ENCODE measurements at places on chromosomes 6 and 20.

GRCh38 chr20:3744806-3745685 lies 12.6 kb downstream of the HSPA12B start:
- DNase-seq: no peak

- no peak for DNase-seq
Measured at GRCh38 chr6:34556031-34556471, at the start of gene SPDEF. Gene SPDEF (minus strand): TSS chr6:34556329. CDS start chr6:34544455, 11,874 bp downstream.

DNA sequence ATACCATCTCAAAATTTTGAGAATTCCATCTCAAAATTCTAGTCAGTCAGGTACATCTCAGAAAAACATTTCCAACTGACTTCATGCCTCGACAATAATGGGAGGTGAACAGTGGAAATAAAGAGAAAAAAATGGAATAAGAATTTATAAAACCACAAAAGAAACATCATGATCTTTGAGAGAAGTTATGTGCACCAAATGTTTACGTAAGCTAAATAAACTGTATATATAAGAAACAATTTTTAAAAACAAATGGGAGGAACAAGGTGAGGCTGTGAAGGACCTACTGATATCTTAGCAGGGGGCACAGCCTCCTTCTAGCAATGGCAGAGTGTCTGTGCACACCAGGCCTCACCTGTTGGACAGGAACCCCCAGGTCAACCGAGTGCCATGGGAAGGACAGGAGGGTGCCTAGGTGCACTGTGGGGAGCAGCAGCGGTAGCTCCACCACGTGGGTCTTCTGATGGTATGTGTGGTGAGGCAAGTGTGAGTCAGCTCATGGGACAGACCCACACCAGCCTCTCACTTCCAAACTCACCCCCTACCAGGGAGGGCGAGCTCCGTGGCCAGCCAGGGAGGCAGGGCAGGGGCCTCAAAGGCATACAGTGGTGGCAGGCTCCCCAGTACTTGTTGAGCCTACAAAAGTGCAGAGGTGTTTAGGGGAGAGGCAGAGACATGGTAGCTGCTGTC lies 23.2 kb downstream of the DIDO1 start:
- DNase-seq: peak; percentile 23

- DNase-seq: no peak
Measured at GRCh38 chr20:44253528-44253927, 6.4 kb downstream of the GDAP1L1 start.

GRCh38 chr6:3960754-3961361 lies 111.7 kb downstream of the FAM50B start:
- DNase-seq: peak; percentile 17

DNA sequence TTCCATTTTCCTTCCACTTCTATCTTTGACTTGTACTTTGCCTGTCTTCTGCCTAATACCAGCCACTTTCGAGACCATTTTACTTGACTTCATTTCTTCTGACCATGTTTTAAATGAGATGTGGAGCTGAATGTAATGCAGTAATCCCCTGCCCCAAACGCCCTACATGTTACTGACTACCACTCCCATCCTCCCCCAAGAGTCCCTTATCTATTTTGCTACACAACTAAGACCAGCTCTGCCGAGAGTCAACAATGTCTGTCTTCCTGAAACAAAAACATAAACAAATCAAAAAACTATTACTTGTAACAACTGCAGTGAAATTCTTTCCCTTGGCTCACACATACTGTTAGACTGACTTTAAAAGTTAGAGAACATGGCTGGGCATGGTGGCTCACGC lies 27.1 kb upstream of the KIAA1586 start:
- DNase-seq: no peak

DNA sequence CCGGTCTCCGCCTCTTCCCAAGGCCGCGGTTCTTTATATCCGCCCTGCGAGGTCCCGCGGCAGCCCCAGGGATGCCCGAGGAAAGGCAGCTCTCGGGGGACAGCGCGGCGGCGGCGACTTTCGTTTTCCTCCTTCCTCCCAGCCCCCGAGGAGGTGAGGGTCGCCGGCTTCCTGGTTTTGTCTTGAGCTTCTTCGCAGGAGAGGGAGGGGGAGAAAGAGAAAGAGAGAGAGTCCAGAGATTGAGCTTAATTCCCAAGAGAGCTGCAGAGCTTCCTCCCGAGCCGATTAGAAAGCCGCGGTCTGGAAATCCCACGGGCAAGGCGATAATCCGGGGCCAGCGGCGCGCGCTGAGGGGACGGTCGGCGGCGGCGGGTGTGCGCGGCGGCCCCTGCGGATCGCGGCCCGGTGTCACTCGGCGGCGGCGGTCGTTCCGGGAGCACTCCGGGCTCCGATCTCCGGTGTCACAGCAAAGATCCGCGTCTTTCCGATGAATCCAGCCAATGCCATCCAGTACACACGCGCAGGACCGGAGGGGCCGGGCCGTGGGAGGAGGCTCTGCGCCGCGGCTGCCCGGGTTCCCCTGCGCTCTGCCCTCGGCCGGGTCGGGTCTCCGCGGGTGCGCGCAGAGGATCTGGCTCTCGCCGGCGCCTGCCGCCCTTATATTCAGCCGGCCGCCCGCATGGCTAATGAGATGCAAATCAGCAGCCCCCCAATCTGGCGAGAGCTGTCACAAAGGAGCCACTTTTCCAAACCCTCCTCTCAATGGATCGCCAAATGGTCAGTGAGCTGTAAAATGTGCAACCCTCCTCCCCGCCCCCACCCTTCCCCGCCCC lies at the start of gene DLL1:
Gene DLL1 (minus strand): TSS at position 783 of the 833 bp plus-strand sequence. CDS start 939 bp downstream, outside the sequence.
- peak; percentile 27 for DNase-seq

DNA sequence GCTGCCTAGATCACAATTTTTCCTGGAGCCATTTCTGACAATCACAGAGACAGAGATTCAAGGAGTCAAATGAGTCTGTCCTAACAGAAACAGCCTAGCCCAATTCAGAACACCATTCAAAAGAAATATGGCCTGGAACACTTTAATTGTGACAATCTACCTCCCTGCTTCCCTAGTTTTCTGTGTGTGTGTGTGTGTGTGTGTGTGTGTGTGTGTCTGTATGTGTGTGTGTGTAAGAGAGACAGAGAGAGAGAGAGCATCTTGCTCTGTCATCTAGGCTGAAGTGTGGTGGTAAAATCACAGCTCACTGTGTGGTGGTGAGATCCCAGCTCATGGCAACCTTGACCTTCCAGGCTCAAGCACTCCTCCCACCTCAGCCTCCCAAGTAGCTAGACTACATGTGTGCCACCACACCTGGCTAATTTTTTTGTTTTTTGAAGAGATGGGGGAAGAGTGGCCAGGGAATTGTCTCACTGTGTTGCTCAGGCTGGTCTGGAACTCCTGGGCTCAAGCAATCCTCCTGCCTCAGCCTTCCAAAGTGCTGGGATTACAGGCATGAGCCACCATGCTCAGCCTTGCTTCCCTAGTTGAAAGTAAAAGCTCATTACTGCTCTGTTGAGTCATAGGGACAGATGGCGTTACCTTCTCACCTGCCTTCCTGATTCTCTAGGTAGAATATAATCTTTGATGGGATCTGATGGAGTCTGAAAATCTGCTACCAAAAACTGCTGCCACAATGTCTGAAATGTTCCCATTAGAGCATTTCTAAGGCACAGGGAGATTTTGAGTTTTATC lies 89.6 kb upstream of the BEND6 start:
- no peak for DNase-seq

- DNase-seq: no peak
Measured at GRCh38 chr6:162068340-162068739, 659.2 kb downstream of the PRKN start.

- DNase-seq: no peak
Measured at GRCh38 chr6:170124836-170125235, 166.0 kb downstream of the DLL1 start.

GRCh38 chr6:19181211-19181610 lies 656.0 kb upstream of the ID4 start:
- no peak for DNase-seq

GRCh38 chr6:154370545-154370944 lies 13.9 kb upstream of the IPCEF1 start:
- DNase-seq: peak; percentile 52

GRCh38 chr20:63264519-63264918 lies 8.1 kb upstream of the ARFGAP1 start:
- DNase-seq: no peak

GRCh38 chr6:24719125-24719971 lies at the start of gene C6orf62:
Gene C6orf62 (minus strand): TSS chr6:24719154. CDS start chr6:24718668, 486 bp downstream.
- peak; percentile 31 for DNase-seq

- DNase-seq: peak; percentile 12
Measured at GRCh38 chr20:43507150-43508080, at the start of gene L3MBTL1. Gene L3MBTL1 (plus strand): TSS chr20:43507697. CDS start chr20:43513504, 5,807 bp downstream.

GRCh38 chr6:118719351-118720124 lies 68.1 kb upstream of the CEP85L start:
- no peak for DNase-seq

DNA sequence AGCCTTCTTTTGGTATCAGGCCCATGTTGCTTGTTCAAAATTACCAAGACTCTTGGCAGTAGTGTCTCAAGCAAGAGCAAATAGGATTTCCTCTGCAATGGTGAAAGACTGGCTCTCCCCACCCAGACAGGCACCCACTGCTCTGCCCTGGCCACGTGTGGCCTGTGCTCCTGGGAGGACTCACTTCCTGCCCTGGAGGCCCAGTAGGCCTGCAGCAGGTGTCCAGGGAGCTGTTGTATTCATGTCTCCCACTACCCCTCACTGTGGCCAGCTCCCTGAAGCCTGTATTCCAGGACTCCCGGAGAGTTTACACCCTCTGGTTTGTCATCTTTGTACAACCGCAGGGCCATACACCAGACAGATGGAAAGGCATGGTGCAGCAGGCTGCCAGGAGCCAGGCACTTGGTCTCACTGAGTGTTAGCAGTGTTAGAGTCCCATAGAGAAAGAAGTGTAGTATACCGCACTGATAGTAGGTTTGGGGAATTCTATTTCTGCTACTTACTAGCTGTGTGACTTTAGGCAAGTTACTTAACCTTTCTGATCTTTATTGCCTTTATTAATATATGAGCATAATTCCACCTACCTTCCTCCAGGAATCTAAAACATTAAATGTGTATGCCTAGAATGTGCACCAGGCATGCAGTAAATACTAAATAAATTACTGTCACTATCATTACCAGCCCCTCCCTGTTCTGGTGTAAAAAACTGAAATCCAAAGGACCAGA lies 159.7 kb downstream of the TMEM242 start:
- no peak for DNase-seq

GRCh38 chr20:60300374-60300773 lies 342.2 kb downstream of the CDH26 start:
- no peak for DNase-seq

DNA sequence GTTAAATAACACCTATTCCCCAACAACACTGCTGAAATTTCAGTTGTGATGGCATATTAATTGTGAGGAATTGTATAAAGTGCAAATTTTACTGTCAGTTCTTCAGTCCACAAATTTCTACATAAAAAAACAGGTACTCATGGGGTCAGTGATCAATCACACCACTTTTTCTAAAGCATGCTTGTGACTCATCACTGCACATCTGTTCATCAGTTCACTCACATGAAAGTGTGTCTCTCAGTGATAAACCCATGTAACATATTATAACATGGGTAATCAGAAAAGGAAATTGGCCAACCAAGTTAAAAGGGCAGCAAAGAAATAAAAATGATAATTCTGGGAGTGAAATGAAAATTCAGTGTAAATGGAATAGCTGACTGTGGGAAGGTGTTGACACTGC lies 234.7 kb upstream of the FKBP1C start:
- no peak for DNase-seq

DNA sequence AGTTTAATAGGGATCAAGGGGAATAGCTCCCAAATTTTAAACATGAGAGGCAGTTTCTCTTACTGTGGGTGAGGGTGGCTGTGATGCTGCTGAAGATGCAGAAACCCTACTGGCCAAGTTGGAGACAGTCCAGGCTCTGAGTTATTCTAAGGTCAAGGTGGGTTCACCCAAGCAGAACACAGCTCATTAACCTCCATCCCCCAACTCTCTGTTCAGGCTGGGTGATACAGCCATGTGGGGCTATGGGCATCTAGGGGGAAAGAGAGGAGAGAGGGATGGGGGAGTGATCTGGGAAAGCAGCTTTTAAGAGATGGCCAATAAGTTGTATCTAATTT lies 18.9 kb upstream of the TRAM2 start:
- DNase-seq: no peak

DNA sequence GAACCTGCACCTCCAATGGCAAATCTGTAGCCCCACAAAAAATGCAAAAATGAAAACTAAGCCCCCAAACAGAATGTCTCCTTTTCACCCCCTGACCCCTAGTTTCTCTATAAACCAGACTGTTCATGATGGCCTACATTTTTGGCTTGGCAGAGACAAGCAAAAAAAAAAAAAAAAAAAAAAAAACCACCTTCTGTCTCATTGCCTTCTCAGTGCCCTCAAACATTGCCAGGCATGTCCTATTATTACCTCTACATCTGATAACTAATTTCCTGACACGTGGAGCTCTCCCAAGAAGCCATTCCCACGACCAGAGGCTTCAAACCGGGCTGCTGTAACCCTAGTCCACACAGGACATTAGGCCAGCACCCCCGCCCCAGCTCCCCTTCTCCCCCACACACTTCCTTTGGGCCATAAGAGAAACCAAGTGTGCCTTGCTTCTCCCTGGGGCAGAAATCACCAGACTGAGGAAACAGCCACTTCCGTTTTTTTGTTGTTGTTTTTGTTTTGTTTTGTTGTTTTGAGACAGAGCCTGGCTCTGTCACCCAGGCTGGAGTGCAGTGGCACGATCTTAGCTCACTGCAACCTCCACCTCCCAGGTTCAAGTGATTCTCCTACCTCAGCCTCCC lies 65.4 kb downstream of the GPR6 start:
- no peak for DNase-seq

- no peak for DNase-seq
Measured at GRCh38 chr20:62766716-62767115, 29.6 kb upstream of the MRGBP start.

- no peak for DNase-seq
Measured at GRCh38 chr6:122580737-122581136, 29.5 kb upstream of the PKIB start.

- DNase-seq: no peak
Measured at GRCh38 chr6:116451916-116452315, 9.3 kb upstream of the CALHM6 start.

DNA sequence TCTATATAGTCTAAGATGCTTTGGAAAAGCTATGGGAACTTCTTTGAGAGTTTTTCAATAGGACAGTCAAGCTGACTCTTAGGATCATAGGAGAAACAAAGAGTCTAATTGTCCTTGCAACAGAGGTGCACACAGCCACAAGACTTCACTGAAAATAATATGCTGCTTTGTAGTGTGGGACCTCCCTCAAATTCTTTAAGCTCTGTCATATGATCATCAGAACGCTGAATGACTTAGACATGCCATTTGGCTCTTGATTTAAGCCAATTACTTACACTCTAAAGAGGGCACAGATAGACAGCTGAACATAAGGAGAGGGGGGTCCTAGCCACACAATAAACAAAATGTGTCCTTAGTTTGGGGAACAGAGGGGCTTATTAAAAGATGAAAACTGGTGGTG lies 818.7 kb upstream of the GJE1 start:
- DNase-seq: no peak

DNA sequence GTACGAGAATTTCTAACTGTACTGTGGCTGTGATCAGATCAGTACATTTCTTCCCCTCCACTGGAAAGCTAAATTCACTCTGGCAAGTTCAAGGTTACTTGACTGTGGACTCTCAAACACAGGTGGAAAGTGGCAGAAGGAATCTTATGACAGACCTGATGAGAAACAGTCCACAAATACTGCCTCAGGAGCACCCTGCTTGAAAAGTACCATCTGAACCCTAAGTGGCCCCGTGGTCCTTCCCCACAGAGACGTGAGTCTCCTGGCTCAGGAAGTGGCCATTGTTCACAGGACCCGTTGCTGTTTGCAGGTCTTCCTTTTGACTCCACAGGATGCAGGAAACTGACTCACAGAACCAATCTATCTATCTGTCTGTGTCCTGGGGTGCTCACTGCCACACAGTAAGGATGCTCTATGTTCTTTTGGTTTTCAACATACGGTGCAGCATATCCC lies 47.5 kb upstream of the NHSL1 start:
- no peak for DNase-seq

All from fibroblast of skin of abdomen (primary cell).